Stimulated activated CD8-positive, alpha-beta memory T cell treated with anti-CD3 and anti-CD28 coated beads, Interleukin-12 subunit alpha, Interleukin-12 subunit beta, amount 100 ng/mL, for 4 hours (primary cell): ENCODE measurements at places on chromosomes 4 and X.

GRCh38 chr4:22372986-22373385 lies 142.9 kb downstream of the ADGRA3 start:
- DNase-seq: no peak

- no peak for DNase-seq
Measured at GRCh38 chr4:139625093-139625455, 40.5 kb upstream of the MGST2 start.

- DNase-seq: no peak
Measured at GRCh38 chr4:164293743-164294142, 460.2 kb upstream of the SMIM31 start.

GRCh38 chr4:24778464-24779225 lies 16.7 kb upstream of the SOD3 start:
- no peak for DNase-seq

DNA sequence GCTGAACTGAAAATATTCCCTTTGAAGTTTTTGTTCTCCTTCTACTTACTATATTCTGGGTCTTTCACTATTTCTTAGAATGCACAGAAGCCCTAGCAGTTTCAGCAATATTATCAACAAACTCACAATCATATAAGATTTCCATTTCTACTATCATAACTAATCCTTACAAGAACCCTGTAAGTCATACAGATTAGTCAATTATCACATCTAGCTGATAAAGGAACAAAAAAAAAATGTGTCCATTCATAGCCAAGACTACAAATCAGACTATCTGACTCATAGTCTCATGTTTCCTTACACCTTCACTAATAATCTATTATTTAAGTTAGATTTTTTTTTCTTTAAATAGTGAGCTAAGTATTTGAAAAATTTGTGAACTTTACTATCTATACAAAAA lies 72.5 kb downstream of the LRBA start:
- no peak for DNase-seq

DNA sequence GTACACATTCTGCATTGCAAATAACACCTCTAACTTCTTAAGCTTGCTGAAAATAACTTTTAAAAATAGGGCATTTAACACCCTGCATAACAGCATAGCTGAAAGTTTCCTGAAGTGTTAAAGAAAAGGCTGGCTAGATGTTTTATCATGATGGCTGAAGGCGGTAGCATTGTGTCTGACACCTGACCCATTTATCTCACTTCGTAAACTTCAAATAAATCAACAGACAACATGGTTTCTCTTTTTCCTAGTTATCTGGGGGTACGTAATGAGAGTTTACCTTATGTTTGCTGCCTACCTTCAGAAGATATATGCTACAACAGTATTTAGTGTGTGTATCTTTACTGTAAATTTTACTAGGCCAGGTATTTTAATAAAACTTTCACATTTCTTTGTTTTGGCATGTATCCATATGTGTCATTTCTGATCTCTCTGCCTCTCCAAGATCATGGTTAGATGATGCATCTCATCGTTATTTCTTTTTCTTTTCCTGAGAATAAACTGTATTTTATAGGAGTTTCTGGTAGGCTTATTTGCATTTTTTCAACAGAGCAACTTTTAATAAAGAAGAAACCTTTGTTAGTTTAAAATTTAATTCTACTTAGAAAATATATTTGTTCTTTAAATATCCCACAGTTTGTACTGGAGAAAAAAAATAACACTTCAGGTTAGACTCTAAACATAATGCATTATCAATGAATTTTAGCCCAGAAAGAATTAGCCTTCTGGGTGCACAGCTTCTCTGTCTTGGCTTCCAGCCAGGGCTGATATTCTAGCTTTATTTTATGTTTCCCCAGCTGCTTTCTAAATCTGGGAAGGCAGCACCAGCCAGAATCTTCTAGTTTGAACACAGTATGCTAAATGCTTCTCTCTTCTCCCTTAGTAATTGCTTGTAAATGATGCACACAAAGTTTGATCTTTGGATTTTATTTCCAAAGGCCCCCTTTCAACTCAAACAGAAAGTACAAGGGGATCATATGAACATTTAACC lies 2.9 kb downstream of the NDST4 start:
- no peak for DNase-seq

GRCh38 chr4:109365939-109366338 lies 63.5 kb upstream of the COL25A1 start:
- no peak for DNase-seq

- no peak for DNase-seq
Measured at GRCh38 chrX:41796577-41796976, 72.6 kb downstream of the GPR82 start.

GRCh38 chrX:66110112-66110511 lies 53.9 kb upstream of the HEPH start:
- no peak for DNase-seq

DNA sequence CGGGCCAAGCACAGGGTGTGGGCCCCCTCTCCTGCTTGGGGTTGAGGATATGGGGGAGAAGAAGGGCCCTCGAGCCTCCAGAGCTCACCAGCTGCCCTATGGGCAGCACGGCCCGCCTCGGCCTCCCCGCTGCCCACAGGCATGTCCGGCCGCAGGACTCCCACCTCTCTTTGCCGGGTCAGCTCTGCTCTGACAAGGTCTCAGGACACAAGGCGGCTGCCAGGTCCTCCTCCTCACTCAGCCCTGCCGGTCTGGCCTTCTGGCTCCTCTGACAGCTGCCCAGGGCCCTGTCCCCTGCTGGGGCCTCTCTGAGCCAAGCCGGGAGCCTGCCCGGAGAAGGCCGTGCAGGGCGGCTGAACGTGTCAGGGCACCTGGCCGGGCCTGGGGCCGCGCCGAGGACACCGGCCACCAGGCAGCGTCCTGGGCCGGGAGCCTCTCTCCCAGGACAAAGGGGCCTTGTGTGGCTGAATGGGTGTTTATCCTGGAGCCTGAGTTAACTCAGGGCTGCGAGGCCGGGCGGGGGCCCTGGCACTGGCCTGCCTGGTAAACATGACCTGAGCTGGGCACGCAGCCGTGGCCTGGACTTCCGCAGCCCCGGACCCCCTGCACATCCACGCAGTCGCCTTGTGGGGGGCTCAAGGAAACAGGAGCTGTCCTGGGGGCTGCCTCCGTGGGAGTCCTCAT lies 25.7 kb downstream of the TACC3 start:
- no peak for DNase-seq

- no peak for DNase-seq
Measured at GRCh38 chr4:154597798-154598774, 7.5 kb upstream of the FGA start.

- DNase-seq: no peak
Measured at GRCh38 chrX:153157450-153157849, 21.6 kb upstream of the MAGEA1 start.

- peak; percentile 6 for DNase-seq
Measured at GRCh38 chr4:38529189-38530115, 134.5 kb upstream of the KLF3 start.

GRCh38 chrX:1388651-1389050 lies 3.3 kb downstream of the SLC25A6 start:
- DNase-seq: no peak

DNA sequence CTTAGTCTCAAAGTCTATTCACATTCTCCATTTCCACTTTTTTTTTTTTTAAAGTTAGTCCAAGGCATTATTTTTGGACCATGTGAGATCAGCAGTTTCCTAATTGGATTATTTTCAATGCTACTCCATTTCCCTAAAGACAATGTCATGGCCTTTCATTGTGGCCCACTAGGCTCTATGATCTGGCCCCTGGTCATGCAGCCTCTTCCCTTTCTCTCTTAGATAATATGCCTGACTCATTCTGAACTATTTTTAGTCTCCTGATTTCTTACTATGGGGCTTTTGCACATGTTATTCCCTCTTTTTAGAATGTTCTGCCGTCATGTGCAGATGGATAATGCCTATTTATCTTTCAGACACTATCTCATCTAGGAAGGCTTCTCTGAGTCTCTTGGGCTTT lies 157.3 kb downstream of the TMA16 start:
- DNase-seq: no peak

DNA sequence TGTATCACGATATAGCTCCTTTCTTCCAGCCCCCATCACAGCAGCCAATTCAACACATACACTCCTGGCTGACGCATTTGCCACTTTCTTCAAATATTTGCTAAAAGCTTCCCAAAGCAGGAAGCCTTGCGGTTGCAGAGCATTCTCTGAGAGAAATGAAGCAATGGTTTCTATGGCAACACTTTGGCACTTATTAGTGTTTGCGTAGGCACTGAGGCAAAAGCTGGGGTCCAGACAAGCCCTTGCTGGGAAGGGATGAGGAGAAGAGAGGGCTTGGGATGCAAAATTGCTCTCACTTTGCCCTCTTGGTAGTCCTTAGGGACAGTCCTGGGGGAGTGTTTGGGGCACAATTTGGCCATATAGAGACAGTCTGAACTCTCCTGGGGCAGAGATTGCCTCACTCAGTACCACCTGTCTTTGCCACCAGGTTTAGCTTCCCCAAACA lies 55.0 kb upstream of the PAK3 start:
- no peak for DNase-seq

- no peak for DNase-seq
Measured at GRCh38 chr4:26459054-26459755, 31.1 kb downstream of the CCKAR start.

- DNase-seq: no peak
Measured at GRCh38 chr4:6658209-6658595, 17.7 kb downstream of the MRFAP1 start.
